Activated CD4-positive, CD25-positive, alpha-beta regulatory T cell treated with anti-CD3 and anti-CD28 coated beads, Interleukin-2, amount 50 U/mL, for 72 hours (primary cell): ENCODE measurements at places on chromosomes 4 and X.

GRCh38 chr4:113524096-113524495, 237.4 kb downstream of the CAMK2D start:
- no peak for DNase-seq

DNA sequence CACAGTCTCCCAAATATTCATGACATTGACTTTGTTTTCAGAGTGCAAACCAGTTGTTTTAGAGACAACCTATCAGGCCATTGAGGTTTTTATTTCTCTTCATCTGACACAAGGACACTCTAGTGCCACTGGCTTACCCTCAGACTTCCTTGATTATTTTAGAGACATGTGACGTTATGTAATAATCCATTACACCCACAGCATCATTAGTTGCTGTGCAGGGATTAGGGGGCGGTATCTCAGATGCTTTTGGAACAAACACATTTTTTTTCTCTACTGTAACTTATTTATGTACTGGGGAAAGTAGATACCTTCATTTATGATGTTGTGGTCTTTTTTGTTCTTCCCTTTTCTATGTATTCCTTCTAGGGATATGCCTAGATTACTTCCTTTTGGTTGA, 2293.1 kb downstream of the PCDH7 start:
- DNase-seq: no peak

- DNase-seq: no peak
Measured at GRCh38 chrX:10649265-10649664, 28.9 kb upstream of the MID1 start.

- no peak for DNase-seq
Measured at GRCh38 chr4:102610476-102610875, 109.3 kb downstream of the NFKB1 start.

GRCh38 chr4:126733301-126733700, 899.5 kb upstream of the INTU start:
- DNase-seq: no peak

DNA sequence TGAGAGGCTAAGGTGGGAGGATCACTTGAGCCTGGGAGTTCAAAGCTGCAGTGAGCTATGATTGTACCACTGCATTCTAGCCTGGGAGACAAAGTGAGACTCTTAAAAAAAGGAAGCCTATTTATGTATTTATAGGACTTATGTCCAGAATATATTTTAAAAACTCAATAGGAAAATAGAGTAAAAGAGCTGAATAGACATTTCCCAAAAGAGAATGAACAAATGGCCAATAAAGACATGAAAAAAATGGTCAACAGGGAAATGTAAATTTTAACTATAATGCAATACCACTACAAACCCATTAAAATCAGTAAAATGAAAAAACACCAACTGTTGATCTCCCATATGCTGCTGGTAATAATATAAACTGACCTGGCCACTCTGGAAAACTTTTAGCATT, 115.0 kb downstream of the HUWE1 start:
- DNase-seq: no peak

DNA sequence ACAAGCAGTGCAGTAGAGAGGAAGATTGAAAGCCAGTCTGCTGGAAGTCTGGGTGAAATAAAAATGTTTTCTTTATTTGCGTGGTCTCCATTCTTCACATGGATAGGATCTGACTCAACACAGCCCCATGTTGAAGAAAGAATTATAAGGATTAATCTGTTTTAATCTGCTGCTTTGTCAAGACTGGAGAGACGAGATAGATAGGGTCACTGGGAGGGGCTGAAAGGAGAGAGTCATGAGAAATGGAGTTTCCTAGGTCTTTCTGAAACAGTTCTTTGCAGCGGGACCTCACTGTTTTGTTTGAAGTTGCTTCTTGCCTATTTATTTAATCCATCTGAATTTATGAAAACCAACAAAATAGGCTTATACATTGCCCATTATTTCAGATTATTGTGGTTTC, 32.4 kb upstream of the RHOH start:
- DNase-seq: no peak

DNA sequence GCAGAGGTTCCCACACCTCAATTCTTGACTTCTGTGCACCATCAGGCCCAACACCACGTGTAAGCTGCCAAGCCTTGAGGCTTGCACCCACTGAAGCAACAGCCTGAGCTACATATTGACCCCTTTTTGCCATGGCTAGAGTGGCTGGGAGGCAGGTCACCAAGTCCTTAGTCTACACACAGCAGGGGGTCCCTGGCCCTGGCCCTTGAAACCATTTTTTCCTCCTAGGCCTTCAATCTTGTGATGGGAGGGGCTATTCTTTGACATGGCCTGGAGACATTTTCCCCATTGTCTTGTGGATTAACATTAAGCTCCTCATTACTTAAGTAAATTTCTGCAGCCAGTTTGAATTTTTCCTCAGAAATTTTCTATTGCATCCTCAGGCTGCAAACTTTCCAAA, 336.6 kb downstream of the IL15 start:
- no peak for DNase-seq

DNA sequence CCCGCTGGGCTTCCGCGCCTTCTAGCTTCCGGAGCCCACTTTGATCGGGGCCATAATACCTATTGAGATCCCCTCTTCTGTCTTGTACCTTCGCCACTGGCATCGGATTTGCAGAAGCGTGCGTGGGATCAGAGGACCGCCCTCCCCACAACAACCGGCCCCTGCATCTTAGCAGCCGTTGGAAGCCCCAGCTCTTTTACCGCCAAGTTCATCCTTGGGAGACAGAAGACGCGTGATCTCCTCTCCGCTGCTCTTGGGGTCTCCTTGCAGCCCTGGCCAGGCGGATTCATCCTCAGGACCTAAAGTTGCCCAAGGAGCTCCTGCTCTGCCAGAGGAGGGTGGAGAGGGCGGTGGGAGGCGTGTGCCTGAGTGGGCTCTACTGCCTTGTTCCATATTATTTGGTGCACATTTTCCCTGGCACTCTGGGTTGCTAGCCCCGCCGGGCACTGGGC, 1.6 kb downstream of the SLIT2 start:
- DNase-seq: no peak

DNA sequence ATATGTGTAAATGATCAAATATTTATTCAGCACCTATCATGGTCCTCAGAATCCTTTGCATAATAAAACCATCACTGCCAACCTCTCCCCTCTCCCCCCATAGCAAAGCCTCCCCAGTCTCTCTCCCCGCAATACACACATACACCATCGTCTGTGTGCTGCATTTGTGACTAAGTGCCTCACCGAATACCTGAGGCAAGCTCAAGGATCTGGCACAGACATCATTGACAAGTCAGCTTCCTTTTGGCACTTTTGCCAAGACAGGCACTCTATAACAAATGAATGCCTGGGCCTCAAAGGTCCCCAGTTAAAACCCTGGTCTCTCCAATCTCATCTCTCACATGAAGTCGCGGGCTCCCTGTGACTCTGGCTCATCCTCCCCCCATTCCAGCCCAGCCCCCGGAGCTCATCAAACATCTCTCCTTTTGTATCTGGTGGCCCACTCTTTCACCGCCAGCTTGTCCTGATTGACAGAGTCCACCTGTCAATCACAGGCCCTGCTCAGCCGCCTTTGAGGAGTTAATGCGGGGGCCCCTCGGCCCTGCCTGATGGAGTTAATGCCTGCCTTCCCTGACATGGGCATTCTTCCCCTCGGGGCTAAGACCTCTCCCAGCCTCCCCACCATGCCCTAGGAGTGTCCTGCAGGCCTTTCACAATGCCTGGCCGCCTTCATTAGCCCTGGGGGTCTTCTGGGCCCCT, 135.8 kb upstream of the ATP6AP2 start:
- no peak for DNase-seq

- DNase-seq: no peak
Measured at GRCh38 chr4:169361756-169362155, 91.0 kb upstream of the SH3RF1 start.

- no peak for DNase-seq
Measured at GRCh38 chr4:185472103-185472542, 590 bp upstream of the CCDC110 start.

GRCh38 chr4:152935143-152935542, 980 bp upstream of the FHDC1 start:
- DNase-seq: no peak

DNA sequence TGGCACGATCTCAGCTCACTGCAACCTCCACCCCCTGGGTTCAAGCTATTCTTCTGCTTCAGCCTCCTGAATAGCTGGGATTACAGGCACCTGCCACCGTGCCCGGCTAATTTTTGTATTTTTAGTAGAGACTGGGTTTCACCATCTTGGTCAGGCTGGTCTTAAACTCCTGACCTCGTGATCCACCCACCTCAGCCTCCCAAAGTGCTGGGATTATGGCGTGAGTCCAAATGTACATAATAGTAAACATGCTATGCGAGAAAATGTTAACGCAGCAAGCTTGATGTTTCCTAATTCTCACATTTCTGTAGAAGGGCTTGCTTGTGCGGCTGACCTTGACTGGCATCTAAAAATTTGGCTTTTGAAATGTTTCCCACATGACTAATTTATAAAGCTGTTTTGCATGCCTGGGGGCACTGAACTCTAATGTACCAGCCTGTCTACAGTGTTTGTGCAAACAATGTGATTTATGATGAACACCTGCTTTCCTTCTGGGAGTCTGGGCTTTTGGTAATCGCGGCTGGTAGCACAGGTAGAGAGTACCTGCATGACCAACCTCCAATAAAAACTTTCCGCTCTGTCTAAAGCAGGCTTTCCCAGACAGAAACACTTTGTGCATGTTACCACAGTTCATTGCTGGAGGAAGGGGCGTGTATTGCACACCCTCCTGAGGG, 216.8 kb downstream of the IL15 start:
- DNase-seq: no peak

- DNase-seq: peak; percentile 58
Measured at GRCh38 chr4:1113311-1114009, at the start of gene RNF212. Gene RNF212, minus strand, starts transcription at chr4:1113564. Its CDS starts 100 bp downstream, at chr4:1113464.

DNA sequence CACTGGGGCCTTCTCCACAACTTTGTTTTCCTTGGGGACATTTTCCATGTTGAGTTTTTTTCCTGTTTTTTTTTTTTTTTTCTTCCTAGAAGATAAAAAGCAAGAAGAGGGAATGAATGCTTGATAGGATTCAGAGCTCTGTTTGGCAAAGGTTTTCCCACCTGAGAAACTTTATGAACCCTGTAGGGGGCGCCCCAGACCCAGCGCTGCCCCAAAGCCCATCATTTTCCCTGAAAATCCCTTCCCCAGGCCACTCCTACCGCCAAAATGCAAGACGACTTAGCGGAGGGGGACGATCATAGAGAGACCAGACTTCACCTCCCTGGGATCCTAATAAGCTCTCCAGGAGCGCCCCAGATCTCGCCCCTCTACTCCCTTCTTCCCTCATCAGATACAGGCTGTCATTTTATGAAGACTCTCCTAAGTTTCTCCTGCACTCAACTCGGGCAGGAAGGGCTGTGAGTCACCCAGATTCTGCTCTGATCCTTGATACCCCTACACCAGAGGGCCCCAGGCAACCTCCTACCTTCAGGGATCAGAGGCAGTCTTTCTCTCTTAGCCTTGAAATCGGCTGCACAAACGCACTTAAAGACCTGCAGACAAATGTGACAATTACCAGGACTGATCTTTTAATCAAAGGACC, 1.4 kb downstream of the BEX5 start:
- DNase-seq: no peak
